Motor neuron (in vitro differentiated cells): ENCODE measurements at places on chromosomes 6 and 20.

DNA sequence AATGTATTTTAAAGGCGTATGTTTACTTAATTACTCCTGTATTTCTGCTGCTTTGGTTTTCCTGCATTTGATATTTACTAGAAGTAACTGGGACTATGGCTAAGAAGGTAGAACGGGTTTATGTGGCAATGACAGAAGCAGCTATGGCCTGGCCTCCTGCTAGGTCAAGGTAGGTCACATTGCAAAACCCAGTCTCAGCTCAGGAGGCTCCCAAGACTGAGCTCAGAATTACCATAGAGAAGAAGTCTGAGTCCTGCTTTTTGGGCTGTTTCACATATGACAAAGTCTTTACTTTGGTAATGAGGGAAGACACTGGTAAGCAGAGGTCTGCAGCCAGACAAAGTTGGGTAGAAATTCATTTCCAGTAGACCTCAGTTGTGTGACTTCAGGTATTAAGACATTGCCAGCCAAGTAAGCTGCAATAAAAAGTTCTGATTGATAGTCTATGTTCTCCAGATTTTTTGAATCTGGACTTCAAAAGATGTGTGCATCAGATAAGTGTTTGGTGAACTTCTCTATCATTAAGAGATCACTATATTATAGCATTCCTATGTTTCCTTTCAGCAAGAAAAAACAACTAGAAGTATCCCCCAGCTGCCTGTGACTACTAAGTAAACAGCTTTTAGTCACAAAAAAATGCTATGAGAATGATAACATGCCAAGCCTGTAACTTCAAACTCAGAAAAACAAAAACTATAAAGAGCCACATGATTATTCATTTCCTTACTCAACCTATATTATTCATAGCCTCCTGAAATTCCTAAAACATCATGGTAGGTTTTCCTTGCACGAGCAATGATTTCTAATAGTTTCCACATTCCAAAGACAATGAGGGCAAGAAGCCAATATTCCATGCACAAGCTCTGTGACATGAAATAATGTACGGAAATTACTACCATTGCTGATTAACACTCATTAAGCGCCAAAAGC is 312.3 kb downstream of the HAO1 start:
- ATAC-seq: no peak

- no peak for ATAC-seq
Measured at GRCh38 chr6:148556410-148556809, 190.4 kb upstream of the UST start.

DNA sequence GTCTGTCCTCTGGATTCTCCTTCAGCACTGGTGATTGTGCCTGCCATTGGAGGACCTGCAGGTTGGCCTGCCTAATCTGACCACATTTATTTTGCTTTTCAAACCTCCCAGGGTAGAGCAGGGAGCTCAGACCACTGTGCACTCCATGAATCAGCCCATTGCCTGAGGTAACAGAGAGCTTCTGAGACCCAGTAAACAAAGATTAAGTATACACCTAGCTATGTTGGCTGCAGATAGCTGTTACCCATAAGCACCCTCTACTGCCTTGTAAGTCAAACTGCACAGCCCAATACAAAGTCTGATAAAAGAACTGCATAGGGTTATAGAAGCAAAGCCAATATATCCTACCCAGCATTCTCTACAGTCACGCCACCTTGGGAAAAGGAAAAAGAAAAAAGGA is 338.7 kb downstream of the HTR1B start:
- no peak for ATAC-seq

- no peak for ATAC-seq
Measured at GRCh38 chr20:32631933-32632460, 41.7 kb downstream of the C20orf203 start.

- ATAC-seq: no peak
Measured at GRCh38 chr20:15011631-15012030, 674.2 kb upstream of the FLRT3 start.

DNA sequence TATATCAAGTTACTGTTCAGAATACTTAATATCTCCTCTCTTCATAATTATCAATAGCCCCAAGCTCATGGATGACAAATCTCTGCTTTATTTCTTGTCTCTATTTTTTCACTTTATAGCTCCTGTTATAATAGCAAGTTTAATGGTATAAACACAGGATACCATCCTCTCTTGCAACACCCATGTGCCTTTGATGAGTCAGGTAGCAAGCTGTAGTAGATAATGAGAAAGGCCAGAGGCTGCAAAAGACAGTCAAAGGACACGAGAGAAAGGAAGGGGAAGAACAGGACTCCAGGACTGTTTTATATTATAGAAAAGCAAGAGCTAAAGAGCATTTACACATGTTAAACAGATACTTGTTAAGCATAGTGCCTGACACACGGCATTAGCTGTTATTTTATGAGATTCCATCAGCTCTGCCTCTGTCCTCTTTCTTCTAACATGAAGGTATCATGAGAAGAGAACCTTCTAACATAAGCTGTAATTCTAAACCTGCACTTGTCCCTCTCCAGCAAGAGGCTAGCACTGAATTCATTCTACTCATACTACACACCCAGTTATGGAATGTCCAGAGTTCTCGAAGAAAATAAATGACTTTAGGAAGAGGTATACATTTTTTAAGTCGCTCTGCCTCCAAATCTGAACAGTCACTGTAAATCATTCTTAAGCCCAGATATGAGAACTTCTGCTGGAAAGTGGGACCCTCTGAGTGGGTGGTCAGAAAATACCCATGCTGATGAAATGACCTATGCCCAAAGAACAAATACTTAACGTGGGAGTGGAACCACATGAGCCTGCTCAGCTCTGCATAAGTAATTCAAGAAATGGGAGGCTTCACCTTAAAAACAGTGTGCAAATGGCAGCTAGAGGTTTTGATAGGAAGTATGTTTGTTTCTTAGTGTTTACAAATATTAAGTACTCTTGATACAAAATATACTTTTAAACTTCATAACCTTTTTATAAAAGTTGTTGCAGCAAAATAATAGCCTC is 45.0 kb downstream of the NT5E start:
- peak; percentile 80 for ATAC-seq

DNA sequence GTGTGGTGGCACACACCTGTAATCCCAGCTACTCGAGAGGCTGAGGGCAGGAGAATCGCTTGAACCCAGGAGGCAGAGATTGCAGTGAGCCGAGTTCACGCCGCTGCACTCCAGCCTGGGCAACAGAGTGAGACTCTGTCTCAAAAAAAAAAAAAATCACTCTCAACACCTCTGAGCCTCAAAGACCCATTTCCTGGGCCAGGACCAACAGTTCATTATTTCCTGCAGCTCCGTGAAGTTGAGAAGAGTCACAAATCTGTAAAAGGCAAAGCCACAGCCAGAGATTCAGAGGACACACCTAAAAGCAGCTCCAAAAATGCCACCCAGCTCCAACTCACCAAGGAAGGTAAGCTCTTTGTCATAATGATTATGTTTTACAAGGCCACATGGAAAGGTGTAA is 15.2 kb upstream of the NOP56 start:
- no peak for ATAC-seq

DNA sequence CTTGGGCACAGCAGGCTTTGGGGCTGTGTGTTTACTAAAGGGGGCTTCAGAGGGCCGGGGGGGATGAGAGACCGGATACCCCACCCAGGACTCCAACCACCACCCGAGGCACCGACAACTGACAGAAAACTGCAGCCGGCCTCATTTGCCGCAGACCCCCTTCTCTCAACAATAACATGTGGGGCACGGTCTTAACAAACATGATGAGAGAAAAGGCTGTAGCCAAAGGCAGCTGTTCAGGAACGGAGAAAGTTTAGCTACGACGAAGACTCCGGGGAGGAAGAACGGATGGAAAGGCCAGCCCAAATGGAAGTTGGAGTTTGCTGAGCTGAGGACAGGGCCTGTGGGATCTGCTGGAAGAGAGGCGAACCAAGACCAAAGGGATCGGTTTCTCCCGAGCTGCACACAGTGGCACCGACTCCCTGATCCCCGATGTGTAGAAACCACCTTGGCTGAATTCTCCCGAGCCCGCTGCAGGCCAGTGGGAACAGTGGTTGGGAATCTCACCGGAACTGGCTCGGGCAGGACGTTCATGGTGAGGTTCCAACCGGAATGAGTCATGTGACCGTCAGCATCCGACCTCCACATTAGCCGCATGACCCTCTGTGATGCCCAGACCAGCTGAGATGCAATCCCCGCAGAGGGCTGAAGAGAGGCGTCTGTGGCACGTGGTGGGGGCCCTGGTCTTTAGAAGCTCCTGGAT is 359.3 kb downstream of the TAF4 start:
- no peak for ATAC-seq

- ATAC-seq: peak; percentile 1
Measured at GRCh38 chr20:50048420-50049166, 64.4 kb downstream of the UBE2V1 start.

GRCh38 chr6:158870649-158870957 is 51.4 kb upstream of the EZR start:
- no peak for ATAC-seq

GRCh38 chr6:103798166-103798565 is 1061.6 kb downstream of the HACE1 start:
- no peak for ATAC-seq

- ATAC-seq: no peak
Measured at GRCh38 chr6:131038597-131039344, 24.3 kb downstream of the EPB41L2 start.

- no peak for ATAC-seq
Measured at GRCh38 chr6:51983564-51983963, 103.8 kb downstream of the PKHD1 start.

GRCh38 chr20:3358676-3359340 is 48.7 kb downstream of the DNAAF9 start:
- no peak for ATAC-seq
